ENCODE measurements at places on chromosomes 13 and 19. TPM values are rescaled to one million over a fixed set of nuclear protein-coding genes. Genes with fewer than 3 reads are reported as not detected.
A peak's percentile ranks its signal among the peaks of the same experiment; 100 is the strongest.

MYH14 gene
- 132 TPM for polyA plus RNA-seq

IRS2 gene
- 42.9 TPM for polyA plus RNA-seq

ITGBL1 gene
- 0.15 TPM for polyA plus RNA-seq

ZNF146 gene
- 41.1 TPM for polyA plus RNA-seq

SUPT5H gene
- polyA plus RNA-seq, result 112 TPM

ZNF260 gene
- polyA plus RNA-seq, result 3.4 TPM

MYBPC2 gene
- not detected for polyA plus RNA-seq

GRCh38 chr13:30848332-30849027 lies 57.6 kb upstream of the MEDAG start:
- no peak for DNase-seq

GRCh38 chr19:15181394-15181793 lies 19.4 kb downstream of the NOTCH3 start:
- no peak for DNase-seq

DNA sequence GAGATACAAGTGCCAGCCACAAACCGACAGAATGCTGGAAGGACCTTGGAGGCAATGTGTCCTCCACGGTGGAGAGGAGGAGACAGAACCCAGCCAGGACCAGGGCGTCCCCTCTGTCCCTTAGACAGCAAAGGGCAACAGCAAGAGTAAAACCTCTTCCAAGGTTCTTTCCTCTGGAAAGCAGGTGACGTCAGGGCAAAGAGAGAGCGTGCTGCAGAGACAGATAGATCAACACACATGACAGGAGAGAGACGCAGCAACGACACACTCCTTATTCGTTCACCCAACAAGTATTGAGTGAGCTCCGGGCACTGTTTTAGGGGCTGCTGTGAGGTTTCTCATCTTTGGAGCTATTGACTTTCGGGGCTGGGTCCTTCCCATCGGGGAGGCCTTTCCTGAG lies 1.3 kb upstream of the GALP start:
- DNase-seq, result no peak

- DNase-seq, result no peak
Observed at GRCh38 chr13:107734891-107735625, 480.3 kb downstream of the LIG4 start.

DNA sequence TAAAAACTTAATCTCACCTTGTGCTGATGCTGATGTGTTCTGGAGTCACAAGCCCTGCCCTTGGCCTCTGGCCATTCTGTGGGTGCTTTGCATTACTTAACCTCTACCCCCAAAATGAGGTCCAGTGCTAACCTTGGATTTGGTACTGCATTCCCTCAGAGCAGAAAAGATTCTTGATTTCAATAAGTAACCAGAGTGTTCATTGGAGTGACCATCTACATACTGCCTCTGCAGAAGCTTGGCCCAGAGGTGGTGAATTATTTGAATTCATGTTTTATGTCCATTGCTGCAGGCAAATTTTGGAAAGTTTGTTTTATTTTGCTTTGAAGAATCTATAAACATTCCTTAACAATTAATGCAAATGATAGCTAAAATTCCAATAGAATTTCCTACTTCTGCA lies 7.6 kb upstream of the ENOX1 start:
- no peak for DNase-seq

GRCh38 chr13:63327584-63327983 lies 1911.9 kb upstream of the PCDH20 start:
- DNase-seq, result no peak

DNA sequence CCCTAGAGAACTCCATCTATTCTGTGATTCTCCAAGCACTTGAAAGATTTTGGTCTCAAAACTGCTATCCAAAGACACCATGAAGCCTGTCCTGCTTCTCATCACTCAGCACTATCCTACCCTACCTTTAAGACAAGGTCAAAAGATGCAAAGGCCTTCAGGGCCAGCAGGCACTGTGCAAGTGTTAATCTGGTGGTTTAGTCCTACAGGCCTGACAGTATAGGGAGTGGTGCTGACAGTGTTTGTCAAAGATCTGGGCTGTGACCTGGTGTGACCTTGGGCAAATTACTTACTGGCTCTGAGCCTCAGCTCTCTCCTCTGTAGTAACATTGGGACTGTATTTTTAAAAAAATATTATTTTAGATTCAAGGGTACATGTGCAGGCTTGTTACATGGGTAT lies 28.0 kb downstream of the SIAH3 start:
- no peak for DNase-seq

- DNase-seq, result no peak
Observed at GRCh38 chr13:60571571-60571970, 174.6 kb downstream of the TDRD3 start.

GRCh38 chr19:23415561-23416191 lies 20.4 kb upstream of the ZNF91 start:
- DNase-seq, result peak; percentile 36

DNA sequence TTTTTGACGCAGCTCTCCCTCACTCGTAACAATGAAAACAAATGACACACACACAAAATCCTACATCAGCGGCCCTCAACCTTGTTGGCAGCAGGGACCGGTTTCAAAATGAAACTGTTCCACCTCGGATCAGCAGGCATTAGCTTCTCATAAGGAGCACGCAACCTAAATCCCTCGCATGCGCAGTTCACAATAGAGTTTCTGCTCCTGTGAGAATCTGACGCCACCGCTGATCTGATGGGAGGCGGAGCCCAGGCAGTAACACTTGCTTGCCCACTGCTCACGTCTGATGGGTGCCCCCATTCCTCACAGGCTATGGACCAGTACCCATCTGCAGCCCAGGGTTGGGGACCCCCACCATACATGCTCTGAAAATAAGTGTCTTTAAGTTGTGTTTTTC lies 43.4 kb downstream of the DHRS12 start:
- no peak for DNase-seq

DNA sequence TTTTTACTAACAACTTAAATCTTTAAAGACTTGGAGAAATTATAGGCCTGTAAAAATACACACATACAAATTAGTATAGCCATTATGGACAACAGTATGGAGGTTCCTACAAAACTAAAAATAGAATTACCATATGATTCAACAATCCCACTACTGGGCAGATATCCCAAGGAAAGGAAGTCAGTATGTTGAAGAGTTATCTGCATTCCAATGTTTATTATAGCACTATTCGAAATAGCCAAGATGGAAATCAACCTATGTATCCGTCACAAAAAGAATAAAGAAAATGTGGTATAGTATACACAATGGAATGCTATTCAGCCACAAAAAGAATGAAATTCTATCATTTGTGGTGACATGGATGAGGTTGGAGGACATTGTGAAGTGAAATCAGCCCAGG lies 37.2 kb downstream of the SLITRK1 start:
- DNase-seq, result no peak
